Kidney epithelial cell (primary cell): ENCODE measurements at places on chromosomes 11 and 22.
A peak's percentile ranks its signal among the peaks of the same experiment; 100 is the strongest.

GRCh38 chr11:65418681-65419459 lies 3.7 kb upstream of the NEAT1 start:
- peak; percentile 92 for DNase-seq

DNA sequence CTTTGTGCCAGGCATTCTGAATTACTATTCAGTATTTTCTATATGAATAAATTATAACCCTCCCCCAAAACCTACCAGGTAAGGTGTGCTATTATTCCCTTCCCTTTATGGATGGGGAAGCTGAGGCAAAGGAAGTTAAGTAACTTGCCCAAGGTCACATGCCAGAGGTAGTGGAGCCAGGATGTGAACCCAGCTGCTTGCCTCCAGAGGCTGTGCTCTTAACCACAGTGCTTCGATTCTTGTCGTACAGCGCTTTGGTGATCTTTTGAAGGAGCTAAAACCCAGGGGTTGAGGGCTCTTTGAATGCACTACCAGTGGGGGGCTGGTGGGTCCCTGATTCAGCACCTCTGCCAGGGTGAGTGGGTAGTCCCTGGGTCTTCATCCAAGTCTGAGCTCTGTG lies 18.8 kb downstream of the MCM5 start:
- no peak for DNase-seq

DNA sequence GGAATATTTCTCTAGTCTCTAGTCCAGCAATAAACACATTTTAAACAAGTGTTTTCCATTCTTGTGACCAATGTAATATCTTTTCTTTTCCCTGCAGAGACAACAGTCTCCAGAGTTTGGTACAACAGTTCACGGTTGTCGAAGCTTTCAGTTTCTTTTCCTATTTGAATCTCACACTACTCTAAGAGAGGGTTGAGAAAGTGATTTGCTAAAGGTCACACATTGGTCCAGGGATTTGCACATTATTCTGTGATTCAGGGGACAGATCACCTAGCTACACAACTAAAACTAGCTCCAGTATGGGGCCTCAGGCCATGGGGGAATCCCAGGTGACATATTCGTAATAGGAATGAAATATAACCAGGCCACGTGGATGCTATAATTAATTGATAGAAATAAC lies 132.5 kb downstream of the HIPK3 start:
- no peak for DNase-seq

DNA sequence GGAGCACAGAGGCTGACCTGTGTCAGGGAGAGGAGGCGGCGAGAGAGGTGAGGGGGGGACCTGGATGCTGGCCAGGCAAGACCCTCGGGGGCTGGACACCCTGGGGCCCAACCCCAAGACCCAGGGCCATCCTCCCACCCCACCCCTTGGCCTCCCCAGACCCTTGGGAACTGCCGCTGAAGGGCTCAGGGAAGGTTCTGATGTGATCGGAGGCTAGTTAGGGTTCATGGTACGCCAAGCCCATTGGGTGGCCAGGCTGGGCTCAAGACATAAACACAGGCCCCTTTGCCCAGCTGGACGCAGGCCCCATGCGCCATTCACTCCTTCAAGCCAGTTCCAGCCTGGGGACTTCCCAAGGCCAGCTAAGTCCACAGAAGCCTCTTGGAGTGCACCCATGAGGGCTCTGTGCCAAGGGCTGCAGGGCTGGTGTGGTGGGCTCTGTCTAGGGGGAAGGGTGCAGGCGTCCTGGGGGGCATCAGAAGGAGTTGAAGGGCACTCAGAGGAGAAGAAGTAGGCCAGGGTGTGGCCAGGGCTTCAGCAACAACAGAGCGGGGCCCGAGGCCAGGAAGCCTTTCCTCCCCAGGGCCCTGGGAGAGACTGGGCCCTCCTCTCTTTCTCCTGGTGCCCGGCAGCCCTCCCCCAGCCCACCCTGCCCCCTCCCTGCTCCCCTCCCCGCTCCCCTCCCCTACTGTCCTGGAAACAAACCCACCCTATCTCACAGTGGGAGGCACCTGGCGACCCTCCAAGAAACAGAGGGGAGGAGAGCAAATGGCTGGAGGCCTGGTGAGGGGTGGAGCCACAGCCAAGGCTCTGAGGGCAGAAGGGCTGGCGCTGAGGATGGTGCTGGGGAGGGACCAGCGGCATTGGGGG lies 12.9 kb downstream of the TSPAN32 start:
- DNase-seq: no peak

GRCh38 chr11:116953530-116954285 lies 116.3 kb upstream of the APOA1 start:
- no peak for DNase-seq

DNA sequence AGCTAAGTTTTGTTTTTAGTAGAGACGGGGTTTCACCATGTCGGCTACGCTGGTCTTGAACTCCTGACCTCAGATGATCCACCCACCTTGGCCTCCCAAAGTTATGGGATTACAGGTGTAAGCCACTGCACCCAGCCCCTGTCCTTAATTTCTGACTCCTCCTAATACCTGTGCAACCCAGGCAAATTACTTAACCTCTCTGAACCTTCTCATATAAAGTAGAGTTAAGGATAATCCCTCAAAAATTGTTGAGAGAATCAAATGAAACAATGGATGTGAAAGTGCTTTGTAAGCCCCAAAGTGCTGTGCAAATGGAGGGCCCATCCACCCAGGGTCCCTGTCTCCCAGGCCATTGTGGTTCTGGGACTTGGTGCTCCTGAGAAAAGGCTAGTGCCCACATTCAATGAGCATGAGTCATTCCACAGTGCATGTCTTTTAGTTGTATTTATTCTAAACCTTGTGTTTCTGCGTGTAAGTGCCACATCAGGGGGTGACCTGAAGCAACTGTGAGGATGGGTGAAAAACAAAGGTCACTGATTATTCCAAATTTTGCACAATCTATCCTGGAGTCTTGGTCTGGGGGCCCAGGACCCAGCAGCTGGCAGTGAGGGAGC lies 61.4 kb upstream of the PTPRJ start:
- DNase-seq: no peak

GRCh38 chr22:44057401-44057987 lies 33.4 kb downstream of the PARVB start:
- DNase-seq: no peak

DNA sequence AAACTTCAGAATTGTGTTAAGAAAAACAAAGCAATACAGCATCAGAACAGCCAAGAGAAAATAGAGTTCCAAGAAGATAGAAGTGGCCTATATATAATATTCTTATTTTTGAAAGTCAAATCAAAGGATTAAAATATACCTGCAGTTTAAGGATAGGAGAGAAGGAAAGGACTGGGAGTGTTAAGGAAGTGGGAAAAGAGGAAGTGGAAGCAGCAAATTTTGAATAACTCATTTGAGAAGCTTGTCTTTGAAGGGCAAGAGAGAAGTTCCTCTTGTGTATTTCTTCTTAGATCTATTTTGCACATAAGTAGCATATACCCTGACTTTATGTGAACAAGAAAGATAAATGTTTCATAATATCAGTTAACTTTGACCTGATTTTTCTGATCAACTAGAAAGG lies 62.6 kb upstream of the SLC17A6 start:
- no peak for DNase-seq

- DNase-seq: no peak
Observed at GRCh38 chr11:104619751-104620150, 278.5 kb downstream of the CASP12 start.

GRCh38 chr22:32079130-32080089 lies 36.3 kb downstream of the SLC5A1 start:
- DNase-seq: peak; percentile 71
